Ureter (tissue), 1 donor: ENCODE measurements at places on chromosomes 12 and 14. TPM values are rescaled to one million over a fixed set of nuclear protein-coding genes. Genes with fewer than 3 reads are reported as not detected.

GRCh38 chr14:57391517-57392195 is 1.3 kb downstream of the NAA30 start:
- no peak for DNase-seq

The NTS gene
- not detected for total RNA-seq

GRCh38 chr14:68568907-68569897 is 223.7 kb downstream of the ZFP36L1 start:
- DNase-seq = no peak

The CDH24 gene
- total RNA-seq = 3.7 TPM

DNA sequence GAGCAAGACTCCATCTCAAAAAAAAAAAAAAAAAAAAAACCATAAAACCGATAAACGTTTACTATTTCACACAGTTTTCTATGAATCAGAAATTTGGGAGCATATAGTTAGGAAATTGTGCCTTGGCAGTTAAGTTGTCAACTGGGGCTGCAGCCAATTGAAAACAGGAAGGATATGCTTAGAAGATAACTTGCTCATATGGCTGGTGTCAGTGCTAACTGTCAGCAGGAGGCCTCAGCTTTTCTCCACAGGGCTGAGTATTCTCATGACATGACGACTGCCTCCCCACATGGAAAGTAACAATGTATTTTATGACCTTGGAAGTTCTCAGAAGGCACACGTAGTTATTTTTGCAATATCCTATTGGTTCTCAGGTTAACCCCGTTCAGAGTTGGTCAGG is 29.6 kb upstream of the OR5AU1 start:
- DNase-seq = no peak

- DNase-seq = no peak
Measured at GRCh38 chr14:57735276-57735675, 130.6 kb downstream of the SLC35F4 start.

GRCh38 chr14:100146531-100147091 is 12.8 kb downstream of the DEGS2 start:
- DNase-seq = no peak

The KRT79 gene
- not detected for total RNA-seq

GRCh38 chr12:52147367-52147963 is 44.3 kb downstream of the KRT80 start:
- DNase-seq = peak; percentile 95

The HCAR2 gene
- 10.4 TPM for total RNA-seq

DNA sequence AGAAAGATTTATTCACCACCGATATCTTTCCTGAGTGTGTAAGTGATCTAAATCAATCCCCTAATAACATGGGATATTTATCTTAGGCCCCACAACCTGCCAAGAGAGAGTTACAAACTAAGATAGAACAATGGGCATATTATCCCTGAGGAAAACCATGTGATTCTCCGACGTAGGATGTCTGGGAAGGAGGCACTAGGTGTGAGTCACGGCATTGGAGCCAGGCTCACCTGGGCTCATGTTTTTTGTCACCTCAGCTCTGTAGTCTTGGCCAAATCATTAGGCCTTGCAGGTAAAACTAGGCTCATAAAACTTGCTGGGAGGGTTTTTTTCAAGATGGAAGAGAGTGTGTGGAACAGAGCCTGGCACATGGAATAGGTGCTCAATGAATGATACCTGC is 129.7 kb upstream of the PLEKHG7 start:
- no peak for DNase-seq

DNA sequence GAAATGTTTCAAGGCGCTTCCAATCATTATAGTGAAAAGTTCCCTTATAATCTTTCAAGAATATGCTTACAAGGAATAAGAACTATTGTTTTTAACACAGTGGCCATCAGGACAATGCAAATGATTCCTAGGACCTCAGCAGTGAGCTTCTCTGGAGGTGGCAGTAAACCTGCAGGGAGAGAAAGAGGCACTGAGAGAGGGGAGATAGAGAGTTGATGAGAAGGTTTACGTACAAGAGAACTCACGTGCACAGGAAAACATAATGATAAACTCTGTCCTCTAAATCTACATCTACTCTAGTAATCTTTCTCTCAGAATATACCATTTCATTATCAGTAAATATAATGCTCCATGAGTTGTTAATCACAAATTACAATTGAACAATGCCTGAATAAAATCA is 715 bp downstream of the KLRC4 start:
- no peak for DNase-seq

DNA sequence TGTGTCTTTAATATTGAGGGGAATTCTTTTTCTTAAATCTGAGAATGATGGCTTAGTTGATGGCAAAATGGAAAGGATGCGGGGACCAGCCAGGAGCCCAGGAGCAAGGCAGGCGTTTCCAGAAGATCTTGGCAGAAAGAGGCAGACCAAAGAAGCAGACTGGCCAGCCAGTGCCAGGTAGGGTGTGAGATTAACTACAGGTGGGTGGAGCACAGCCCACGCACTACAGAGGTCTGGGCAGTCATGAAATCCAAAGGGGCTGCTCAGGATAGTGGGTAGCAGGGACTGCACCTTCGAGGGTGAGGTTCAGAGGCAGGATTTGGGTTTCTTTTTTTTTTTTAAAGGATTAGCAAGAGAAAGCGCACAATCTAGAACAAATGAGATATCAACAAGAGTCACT is 17.7 kb upstream of the PCNX1 start:
- no peak for DNase-seq

The ATL1 gene
- 8.8 TPM for total RNA-seq

The IL22 gene
- total RNA-seq = not detected

GRCh38 chr14:102213984-102214658 is 74.4 kb downstream of the WDR20 start:
- DNase-seq = no peak

DNA sequence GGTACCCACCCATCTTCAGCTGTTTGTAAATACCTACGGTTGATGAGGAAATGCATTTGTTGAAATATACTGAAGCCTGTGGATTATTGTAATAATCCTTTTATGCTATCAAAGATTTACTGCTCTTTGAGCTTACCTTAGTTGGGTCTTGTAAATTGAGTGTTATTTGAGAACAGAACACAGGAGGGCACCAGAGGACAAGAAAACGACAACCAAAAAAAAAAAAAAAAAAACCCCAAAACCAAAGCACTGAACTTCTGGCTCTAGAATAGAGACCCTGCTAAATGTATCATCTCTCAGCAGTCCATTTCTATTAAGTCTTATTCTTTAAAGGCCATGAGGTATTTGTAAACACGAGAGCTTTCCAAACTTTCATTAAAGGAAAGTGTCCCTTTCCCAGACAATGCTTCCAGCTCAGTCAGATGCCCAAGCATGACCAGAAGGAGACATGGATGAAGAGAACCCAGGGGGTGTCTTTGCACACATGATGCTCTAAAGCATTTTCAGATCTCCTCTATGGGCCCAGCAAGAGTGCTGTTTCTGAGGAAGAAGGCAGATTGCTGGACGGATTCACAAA is 763.9 kb downstream of the NRXN3 start:
- no peak for DNase-seq

The TAPBPL gene
- total RNA-seq = 52.3 TPM

- no peak for DNase-seq
Measured at GRCh38 chr14:99838639-99839134, 45.5 kb downstream of the EML1 start.

The FAM186B gene
- total RNA-seq = 1.2 TPM

GRCh38 chr12:115402443-115403180 is 718.6 kb upstream of the TBX3 start:
- no peak for DNase-seq

GRCh38 chr12:337039-337438 is 52.1 kb downstream of the KDM5A start:
- DNase-seq = no peak

DNA sequence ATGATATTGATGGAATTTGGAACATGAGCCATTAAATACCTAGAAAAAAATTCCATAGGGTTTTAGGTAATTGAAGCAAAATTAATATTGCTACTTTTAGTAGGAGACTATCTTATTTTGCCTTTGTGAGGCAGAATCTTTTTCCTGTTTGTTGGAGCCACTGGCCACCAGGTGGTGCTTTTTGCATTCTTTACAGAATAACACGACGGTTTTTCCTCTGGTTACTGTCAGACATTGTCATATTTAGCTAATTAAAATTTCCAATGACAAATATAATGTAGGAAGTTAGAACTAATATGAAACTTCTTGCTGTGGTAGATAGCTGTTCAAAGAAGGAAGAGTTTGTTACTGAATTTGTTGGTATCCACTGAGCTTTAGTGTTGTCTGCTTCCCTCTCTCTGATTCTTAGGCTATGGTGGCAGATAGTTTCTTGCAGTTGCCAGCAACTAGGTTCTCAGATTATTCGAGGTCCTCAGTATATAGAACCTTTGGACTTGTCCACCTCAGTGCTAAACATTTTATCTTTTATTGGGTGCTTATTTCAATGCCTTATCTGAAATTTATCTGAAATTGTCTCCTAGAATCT is 25.7 kb downstream of the RAB21 start:
- DNase-seq = no peak

DNA sequence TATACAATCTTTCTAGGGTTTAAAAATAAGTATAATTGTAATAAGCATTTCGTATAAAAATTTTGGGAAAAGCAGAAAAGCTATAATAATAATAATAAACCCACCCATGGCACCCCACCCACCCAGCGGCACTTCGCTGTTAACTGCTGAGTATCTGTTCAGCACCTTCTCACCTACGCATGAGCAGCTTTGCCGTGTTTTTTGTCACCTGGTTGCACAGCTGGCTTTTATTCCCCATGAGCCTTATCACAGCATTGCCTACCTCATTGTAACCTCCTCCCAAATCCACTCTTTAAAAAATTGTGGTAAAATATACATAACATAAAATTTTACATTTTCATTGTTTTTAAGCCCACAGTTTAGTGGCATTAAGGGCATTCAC is 34.7 kb downstream of the CYP46A1 start:
- no peak for DNase-seq

The KLRC2 gene
- 3.1 TPM for total RNA-seq

GRCh38 chr12:27252934-27253333 is 8.8 kb downstream of the STK38L start:
- no peak for DNase-seq

The SDSL gene
- 17.4 TPM for total RNA-seq

DNA sequence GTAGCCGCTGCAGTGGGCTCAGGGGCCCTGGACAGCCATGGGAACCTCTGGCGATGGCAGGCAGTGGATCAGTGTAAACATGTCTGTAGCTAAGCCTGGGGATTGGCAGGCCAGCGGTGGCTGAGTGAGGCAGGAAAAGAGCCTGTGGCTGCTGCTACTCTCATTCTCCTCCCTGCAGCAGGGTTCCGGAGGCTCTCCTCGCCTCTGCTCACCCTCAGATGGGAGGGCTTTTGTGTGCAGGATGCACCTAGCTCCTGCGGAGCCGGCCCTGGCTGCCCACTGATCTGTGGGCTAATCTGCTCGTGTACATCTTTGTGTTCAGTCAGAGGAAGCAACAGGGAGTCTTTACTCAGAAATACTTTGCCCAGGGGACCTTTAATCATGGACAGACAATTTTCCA is 59.5 kb downstream of the GALNT8 start:
- DNase-seq = no peak

DNA sequence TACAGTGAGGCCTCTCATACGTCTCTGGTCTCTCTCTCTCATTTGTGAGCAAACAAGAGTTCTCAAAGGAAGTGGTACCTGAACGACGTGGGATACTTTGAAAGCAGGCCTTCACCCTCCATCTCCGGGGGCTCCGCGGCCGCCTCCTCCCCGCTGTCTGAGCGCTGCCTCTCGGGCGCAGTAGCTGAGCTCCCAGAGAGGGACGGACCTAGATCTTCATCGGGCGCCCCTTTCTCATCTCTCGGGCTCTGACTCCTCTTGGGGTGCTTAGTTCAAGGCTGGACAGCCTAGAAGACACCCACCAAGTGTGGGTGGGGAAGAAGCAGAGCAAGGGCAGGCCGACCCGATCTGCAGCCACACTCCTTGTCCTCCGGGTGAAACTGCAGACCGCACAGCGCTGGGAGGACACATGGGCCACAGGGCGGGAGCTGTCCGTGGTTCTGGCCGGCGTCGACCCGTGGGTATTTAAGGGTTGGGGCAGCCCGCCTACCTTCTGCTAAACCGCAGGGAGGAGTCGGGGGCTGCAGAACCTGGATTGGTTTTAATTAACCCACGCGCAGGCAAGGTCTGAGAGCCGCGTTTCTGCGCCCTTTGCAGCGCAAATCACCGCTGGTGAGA is 92.7 kb downstream of the PAH start:
- no peak for DNase-seq

- no peak for DNase-seq
Measured at GRCh38 chr14:38171197-38171596, 36.5 kb upstream of the SSTR1 start.

GRCh38 chr12:66653796-66654195 is 25.1 kb downstream of the GRIP1 start:
- DNase-seq = no peak

DNA sequence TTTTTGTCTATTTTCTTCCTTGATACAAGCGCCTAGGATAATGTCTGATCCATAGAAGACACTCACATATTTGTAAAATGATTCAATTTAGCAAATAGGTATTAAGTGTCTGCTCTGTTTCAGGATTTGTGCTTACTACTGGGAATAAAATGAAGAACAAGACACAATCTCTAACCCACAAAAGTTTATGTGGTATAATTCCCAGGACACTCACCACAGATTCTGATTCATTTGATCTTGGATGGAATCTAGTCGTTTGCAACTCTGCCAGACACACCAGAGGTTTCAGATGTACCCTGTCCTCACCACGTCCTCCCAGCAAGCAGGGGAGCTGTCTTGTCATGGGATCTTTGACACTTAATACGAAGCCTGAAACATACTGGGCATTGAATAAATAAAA is 208.3 kb downstream of the LRIG3 start:
- no peak for DNase-seq

DNA sequence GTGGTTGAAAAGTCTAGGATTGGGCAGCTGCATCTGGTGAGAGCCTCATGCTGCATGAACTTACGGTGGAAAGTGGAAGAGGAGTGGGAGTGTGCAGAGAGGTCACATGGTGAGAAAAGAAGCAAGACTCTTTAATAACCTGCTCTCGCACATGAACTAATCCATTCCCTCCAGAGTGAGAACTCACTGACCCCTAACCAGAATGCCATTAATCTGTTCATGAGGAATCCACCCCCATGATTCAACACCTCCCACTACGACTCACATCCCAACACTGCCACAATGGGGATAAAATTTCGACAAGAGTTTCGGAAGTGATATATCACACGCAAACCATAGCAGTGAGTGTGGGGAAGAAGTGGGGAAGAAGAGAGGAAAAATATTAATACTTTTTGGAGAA is 377.4 kb downstream of the NAV3 start:
- no peak for DNase-seq

DNA sequence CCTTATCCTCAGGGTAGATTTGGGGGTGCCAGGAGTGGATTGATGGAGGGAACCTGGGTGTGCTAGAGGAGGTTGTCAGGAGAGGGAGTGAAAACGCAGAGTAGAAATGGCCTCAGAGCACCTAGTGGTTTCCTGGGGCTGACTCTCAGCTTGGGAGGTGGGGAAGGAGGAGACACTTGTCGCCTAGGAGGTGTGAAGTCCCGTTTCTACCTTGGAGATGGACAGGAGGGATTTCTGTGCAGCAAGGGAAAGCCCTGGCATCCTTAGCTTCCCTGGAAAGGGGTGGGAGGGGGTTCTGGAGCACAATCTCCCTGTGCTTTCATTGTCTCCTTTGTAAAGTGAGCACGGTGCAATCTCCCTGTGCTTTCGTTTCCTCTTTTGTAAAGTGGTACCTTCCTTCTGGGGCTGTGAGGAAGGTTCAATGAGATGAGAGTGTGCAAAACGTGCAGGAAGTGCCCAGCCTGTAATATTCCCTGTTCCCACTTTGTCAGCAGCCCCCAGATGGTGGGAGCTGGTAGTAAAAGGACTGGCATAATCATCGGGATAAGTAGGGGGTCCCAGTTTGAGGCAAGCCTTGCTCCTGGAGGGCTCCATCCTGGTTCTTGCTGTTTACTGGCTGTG is 1.6 kb downstream of the OAS3 start:
- no peak for DNase-seq
